Erythroblast (primary cell): ENCODE measurements at places on chromosomes 12 and 14.

GRCh38 chr12:80226576-80226975, 127.2 kb downstream of the OTOGL start:
- no peak for DNase-seq

DNA sequence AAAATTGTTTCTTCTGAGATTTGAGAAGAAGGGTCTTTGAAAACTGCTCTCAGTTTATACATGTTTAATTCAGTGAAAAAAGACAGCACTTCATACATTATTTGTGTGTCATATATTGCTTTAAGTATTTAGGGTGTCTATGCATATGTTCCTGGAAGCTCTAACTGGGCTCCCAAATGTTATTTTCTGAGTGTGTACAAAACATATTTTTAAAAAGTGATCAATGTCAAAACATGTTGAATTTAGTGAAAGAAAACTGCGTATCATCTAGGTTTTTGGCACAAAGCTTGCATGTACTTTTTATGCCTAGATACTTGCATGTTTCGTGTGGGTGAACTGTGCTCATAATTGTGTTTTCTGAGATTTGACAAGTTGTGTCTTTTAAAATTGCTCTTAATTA, 81.6 kb downstream of the ASCL4 start:
- no peak for DNase-seq

GRCh38 chr12:120468325-120468820, 1.2 kb downstream of the SRSF9 start:
- DNase-seq = peak; percentile 65

DNA sequence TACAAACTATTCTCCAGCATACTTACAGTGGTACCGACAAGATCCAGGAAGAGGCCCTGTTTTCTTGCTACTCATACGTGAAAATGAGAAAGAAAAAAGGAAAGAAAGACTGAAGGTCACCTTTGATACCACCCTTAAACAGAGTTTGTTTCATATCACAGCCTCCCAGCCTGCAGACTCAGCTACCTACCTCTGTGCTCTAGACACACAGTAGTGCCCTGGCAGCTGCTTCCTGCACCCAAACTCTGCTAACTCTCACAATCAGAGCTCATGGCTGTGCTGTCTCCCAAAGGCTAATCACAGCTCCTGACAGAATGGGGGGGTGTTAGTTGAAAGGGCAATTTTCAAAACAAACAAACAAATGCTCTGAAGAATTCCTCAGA, 95.2 kb upstream of the OR4E1 start:
- no peak for DNase-seq

DNA sequence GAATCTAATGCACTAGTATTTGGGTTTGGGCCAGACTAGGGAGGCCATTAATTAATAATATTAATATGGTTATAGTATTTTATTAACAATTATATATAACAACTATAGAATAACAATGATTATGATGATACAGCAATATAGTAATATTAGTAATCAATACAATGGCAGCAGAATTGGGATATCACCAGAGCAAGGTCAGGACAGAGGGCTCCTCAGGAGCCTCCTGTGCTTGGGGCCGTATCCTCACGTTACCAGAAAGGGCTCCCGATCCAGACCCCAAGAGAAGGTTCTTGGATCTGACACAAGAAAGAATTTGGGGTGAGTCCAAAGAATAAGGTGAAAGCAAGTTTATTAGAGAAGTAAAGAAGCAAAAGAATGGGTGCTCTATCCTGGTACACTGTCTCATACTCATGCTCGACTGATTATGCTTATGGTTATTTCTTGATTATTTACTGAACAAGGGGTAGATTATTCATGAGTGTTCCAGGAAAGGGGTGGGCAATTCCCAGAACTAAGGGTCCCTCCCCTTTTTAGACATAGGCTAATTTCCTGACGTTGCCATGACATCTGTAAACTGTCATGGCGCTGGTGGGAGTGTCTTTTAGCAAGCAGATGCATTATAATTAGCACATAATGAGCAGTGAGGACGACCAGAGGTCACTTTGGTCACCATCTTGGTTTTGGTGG, 61.6 kb downstream of the RIN3 start:
- peak; percentile 60 for DNase-seq

DNA sequence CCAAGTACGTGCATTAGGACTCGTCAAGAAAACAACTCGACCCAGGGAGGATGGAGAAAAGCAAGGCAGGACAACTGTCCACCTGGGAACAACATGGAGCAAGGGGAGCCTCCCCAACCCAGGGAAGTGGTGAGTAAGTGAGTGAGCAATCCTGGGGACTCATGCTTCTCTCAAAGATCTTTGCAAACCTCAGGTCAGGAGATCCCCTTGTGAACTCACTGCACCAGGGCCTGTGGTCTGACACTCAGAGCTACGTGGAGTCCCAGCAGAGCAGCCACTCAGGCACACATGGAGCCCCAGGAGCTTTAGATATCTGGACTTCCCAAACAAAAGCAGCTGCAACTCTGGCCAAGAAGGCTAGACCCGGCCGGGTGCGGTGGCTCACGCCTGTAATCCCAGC, 12.2 kb upstream of the OR5AU1 start:
- DNase-seq = no peak

DNA sequence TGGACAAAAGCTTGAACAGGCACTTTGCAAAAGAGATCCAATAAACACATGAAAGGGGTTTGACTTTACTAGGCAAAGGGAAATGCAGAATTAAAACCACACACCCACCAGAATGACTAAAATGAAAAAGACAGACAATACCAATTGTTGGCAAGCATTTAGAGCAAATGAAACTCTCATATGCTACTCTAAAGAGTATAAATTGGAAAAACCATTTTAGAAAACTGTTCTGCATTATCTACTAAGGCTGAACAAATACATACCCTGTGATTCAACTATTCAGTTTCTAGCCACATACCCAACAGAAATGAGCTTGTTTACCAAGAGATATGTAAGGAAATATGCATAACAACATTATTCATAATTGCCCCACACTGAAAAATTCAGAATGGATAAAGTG, 8.5 kb upstream of the IL22 start:
- no peak for DNase-seq

DNA sequence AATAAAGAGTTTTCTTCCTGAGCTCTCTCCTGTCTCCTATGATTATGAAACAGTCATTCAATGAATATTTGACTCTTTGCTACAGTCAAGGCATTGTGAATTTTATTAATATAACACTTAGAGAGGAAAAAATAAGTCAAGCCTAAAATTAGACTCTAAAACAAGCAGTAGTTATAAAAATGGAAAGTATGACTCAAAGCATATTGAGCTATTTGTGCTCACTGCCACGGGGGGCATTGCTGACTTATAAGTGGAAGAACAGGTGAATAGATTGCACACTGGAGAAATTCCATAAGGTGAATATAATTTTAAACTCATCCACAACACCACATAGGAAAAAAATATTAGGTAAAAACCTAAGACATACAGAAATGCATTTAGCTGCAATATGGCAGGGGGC, 87.7 kb upstream of the CCDC196 start:
- DNase-seq = no peak

GRCh38 chr14:58272588-58273372, 25.6 kb upstream of the ARID4A start:
- DNase-seq = peak; percentile 47

- peak; percentile 86 for DNase-seq
Observed at GRCh38 chr12:7023114-7023513, 4.8 kb upstream of the LPCAT3 start.

DNA sequence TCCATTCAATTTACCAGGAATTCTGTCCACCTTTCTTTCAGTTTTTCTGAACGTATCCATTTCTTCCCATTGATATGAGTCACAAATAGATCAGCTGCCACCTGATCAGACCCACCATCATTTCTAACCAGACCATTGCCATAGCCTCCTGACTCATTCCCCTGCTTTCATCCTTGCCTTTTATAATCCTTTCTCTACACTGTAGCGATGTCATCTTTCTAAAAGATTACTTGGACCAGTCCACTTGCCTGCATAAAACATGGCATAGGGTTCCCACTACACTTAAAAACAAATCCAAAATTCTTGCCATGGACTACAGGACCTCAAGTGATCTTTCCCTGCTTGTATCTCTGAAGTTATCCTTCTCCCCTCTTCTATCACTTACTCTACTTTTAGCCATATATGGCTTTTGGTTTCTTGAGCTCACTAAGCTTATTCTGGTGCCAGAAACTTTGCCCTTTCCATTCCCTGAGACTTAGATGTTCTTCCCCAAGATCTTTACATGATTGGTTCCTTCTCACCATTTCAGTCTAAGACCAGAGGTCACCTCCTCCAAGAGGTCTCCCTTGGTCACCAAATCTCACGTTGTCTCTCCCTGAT, 149.5 kb upstream of the KRR1 start:
- no peak for DNase-seq

GRCh38 chr12:64103825-64104740, 118.0 kb downstream of the KICS2 start:
- DNase-seq = no peak

DNA sequence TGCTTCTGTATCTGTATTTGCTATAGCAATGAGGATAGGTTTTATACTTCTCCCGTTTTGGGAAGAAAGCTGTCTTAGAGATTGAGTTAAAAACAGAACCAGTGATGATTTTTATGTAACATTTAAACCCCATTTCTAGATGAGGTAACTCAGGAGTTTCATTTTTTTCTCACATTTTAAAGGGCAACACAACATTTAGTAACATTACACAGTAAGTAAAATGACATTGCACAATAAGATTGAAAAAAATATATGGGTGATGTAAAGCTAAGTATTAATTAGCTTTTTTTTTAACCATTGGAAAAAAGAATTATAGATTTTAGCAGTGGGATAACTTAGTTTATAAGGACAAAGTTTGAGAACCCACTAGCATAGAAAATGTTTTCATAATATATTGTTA, 25.2 kb upstream of the SCFD1 start:
- DNase-seq = no peak

- no peak for DNase-seq
Observed at GRCh38 chr12:13183620-13184019, 12.9 kb upstream of the EMP1 start.
